Activated CD4-positive, alpha-beta memory T cell treated with anti-CD3 and anti-CD28 coated beads, Interleukin-2, amount 10 ng/mL, durations not matched to agents 7 days and 5 days (primary cell): ENCODE measurements at places on chromosomes 12 and 14. TPM values are rescaled to one million over a fixed set of nuclear protein-coding genes. Genes with fewer than 3 reads are reported as not detected.

Gene ACSM4
- not detected for total RNA-seq

Gene MYO1H
- total RNA-seq, result not detected

Gene PLA2G1B
- not detected for total RNA-seq

Gene TAS2R50
- total RNA-seq, result 0.73 TPM

Gene YLPM1
- 55.4 TPM for total RNA-seq

GRCh38 chr14:50366589-50366988, 30.1 kb downstream of the CDKL1 start:
- DNase-seq, result no peak

DNA sequence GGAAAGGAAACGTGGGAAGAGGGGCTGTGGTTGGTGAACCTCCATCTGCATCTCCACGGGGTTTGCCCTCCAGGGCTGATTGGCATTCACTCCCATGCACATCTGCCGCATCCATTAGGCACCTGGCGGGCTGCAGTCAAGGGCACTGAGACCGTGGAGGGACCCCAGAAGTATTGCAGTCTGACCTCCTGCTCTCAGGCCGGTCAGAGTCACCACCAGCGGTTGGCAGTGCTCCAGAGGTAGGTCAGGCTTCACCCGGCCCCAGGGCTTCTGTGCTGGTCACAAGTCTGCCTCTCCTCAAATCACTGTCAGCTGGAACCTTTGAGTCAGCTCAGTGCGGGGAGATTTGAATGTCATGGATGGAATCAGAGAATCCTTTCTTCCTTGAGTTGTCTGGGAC, 132.3 kb downstream of the PAPOLA start:
- DNase-seq, result peak; percentile 6

DNA sequence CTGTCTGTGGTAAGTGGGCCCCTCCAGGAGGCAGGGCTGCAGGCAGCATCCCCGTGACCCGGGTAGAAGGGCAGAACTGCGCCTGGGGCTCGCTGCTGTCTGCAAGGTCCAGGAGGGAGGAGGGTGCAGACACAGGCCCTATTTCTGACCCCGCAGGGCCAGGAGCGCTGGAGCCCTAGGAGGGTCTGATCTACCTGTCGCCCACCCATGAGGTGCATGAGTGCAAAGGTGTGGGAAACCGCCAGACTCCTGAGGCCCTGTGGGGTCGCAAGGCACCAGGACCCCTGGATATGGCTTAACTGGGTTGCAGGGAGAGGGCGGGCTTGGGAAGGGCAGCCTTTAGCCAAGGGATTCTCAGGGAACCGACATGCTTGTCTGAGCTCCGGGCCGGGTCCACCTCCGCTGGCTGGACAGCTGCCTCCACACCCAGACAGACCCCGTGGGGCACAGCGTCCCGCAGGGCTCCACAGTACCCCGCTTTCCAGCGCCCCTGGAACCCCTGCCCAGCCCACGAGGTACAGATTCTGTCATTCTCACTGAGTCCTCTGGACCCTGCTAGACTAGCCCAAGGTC, 72.9 kb upstream of the TSPAN11 start:
- DNase-seq, result no peak

- DNase-seq, result no peak
These were observed 386 bp downstream of the DGKA start for GRCh38 chr12:55931317-55931779.

Gene FERMT2
- 1.8 TPM for total RNA-seq

GRCh38 chr12:109744986-109745942, 31.6 kb downstream of the FAM222A start:
- no peak for DNase-seq

Gene WASHC4
- total RNA-seq, result 48.4 TPM

- DNase-seq, result peak; percentile 9
These were observed 174.1 kb upstream of the RTL1 start for GRCh38 chr14:101077481-101078074.

DNA sequence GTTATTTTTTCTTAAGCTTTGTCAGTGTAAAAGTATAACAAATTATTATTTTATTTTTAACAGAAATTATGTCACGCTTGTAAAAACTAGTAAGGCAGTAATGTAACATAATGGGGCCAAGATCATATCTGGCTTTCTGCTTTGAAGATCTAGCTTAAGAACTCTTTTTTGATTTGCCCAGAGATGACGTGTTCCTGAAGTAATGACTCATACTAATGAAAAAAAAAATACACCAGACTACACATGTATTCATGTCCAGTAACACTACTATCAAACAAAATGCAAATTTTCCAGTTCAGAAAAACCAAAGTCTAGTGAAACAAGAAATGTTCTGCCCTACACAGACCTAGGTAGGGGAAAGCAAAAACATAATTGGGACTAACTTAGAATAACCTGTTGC, 432.2 kb upstream of the ATXN7L3B start:
- no peak for DNase-seq

Gene RNF212B
- not detected for total RNA-seq

- DNase-seq, result no peak
These were observed 321.0 kb downstream of the TMEM121 start for GRCh38 chr14:105847400-105847799.

DNA sequence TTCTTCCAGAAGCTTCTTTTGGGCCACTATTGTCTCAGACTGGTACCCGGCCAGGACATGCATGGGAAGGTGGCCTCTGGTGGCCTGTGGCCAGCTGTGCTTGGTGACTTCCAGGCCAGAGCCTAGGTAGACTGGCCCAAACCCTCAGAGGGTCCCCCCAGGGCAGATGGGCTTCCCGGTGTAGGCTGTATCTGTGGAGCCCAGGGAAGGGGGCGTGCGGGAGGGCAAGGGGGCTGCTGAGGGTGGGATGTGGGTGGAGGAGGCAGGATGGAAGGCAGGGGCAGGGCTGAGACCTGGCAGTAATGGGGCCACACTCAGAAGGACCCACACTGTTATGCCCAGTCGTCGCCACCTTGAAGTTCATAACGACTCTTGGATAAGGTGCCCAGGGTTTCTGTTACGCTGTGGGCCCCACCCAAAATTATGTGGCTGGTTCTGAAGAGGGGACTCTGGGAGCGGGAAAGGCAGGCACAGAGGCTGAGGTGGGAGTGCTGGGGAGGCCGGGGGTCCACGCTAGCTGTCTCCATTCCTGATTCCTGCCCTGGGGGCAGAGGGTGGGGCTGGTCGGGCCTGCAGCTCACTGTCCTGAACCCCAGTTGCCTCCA, 52.1 kb downstream of the KIF26A start:
- no peak for DNase-seq

DNA sequence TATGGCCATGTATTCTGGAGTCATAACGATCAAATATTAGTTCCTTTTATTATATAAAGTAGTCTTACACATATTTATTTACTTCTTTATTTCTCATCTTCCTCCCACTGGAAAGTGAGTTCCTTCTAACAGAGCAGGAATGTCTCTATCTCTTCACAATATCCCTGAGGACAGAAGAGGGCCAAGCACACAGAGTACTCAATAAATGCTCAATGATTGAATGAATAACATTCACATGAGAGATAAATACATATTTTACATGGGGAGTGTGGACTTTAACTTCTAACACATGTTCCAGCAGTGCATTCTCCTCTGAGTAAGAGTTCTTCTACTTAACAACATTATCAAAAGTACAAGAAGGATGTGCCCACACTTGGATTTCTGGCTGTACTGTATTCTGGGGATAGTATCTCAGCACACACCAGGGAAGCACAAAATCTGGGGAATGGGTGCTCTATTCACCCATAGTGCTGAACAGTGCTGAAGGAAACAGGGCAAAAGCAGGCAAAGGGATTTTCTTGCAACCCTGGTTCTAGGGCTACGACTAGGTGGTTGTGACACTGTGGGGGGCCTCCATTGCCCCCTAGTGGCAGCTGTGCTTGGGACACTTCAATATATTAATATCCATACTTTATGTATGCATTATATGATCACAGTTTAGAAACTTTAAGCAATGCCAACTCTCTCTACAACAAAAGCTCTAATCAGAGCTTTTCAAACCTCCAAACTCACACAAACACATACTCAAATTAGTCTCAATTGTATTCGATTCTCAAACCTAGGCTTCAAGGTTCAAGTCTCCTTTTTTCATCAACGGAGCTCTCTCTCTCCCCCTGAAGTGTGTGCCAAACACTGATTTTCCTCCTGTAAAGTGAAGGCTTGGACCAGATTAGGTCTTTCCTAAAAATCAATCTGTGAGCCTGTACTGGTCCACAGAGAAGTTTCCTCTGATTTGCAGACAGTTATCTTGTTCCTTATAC, 115.5 kb downstream of the SLC2A13 start:
- peak; percentile 65 for DNase-seq

Gene SNRPF
- 32.0 TPM for total RNA-seq

Gene SMCO2
- total RNA-seq, result 0.38 TPM

DNA sequence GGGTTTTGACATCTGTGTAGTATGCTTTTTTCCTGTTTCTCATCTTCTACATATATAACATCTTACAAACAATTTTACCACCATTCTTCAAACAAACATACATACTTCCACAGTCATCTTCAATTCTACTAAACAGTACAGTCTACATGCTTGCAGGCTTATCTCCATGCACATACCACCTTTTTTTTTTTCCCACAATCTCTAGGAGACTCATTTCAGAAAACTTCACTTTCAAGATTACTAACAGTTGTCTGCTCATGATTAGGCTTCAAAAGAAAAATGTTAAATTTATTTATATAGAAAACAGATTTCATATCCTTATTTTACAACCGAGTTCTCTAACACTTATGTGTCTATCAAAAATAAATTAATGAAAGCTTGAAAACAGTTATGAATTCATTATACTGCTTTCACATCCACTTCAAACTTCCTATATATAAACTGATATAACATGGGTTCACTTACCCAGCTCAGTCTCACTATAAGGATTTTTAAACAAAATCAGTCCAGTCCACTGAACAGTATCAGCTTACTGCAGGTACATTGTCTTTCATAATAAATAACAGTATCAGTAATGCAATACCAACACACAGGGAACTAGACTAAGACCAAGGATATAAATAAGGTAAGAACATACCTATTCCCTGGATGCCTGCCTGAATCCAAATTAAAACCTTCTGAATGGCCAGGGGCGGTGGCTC, 42.5 kb downstream of the LRP6 start:
- no peak for DNase-seq

- no peak for DNase-seq
These were observed 148.3 kb downstream of the PHLDA1 start for GRCh38 chr12:75883241-75883640.
